ENCODE measurements at places on chromosomes 6 and 20.

DNA sequence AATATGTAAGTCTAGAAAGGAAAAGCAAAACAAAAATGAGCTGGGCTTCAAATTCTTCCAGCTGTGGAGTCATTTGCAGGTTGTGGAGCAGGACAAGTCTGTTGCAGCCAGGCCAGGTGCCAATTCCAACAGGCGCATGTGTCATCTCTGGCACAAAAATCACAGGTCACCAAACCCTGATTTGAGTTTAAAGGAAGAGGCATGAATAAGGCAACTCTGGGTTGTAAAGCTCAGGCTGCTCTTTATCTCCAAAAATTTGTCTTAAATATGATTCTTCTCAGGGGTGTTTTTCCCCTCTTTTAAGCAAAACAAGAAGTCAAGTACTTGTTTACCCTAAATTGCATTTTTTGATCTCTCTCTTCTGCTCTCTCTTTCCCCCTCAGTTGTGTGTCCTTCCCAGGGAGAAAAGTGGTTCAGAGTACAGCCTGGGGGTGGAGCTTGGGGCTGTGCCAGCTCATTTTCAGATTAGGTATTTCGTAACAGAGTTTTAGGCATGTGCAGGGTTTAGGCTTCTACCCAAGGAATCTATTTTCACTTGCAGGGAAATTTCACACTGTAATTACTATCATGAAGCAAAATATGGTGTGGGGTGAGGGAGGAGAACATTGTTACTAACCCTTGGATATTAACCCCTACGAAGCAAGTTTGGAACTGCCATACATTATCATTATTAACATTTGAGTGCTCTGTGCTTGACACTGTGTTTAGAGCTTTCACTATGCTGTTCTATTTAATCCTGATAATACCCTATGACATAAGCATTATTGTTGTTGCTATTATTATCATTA lies 8.3 kb upstream of the NCOA3 start:
- DNase-seq = peak; percentile 43

- no peak for DNase-seq
These were observed 817.9 kb downstream of the EYS start for GRCh38 chr6:64889144-64889543.

GRCh38 chr6:56022678-56023077 lies 147.3 kb upstream of the BMP5 start:
- DNase-seq = no peak

GRCh38 chr20:2401527-2401926 lies 20.8 kb downstream of the TGM6 start:
- no peak for DNase-seq

DNA sequence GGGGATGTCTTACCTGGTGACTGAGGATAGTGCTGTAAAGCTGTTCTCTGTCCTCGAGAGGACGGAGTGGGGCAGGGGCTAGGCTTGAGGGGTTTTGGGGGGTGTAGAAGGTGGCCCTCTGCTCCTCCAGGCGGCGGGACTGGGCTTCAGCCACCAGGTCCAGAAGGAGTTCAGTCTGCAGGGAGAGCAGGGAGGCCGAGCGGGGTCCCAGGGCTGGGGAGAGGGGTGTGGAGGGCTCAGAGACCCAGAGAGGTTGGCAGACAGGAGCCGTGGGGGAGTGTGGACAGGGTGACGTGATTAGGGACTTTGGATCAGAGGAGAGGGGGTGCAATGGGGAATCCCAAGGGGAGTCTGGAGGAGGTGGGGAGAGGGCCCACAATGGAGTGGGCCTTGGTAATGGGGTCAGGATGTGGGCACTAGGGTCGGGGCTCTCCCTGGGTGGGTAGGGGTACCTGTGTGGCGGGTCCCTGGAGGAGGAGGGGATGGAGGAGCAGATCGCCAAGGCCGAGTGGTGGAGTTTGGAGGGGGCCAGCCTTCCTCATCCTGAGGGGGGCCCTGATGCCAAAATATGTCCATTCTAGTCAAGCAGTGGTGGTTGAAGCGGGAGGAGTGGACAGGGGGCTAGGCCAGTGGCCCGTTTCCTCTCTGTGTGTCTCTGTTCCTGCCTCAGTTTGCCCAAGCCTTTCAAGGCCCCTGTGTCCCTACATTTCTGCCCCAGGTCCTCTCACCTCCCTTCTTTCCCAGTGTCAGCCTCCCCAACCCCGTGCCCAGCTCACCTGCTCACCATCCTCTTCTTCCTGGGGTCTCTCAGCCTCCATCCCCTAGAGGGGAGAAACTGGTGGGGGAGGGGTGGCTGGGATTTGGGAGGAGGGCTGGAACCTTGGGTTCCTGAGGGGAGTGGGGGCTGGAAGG lies 491 bp downstream of the GPSM3 start:
- DNase-seq = no peak

- DNase-seq = peak; percentile 86
These were observed at the start of gene LPIN3 for GRCh38 chr20:41340327-41341055. Gene LPIN3, plus strand, starts transcription at chr20:41340821. Its CDS starts 4,983 bp downstream, at chr20:41345804.

GRCh38 chr6:31568537-31568961 lies 3.5 kb upstream of the LTA start:
- DNase-seq = no peak

GRCh38 chr20:40293740-40294139 lies 395.3 kb downstream of the MAFB start:
- DNase-seq = no peak

GRCh38 chr6:75932067-75932466 lies 140.4 kb downstream of the IMPG1 start:
- DNase-seq = peak; percentile 3

GRCh38 chr6:152309648-152310047 lies 327.5 kb downstream of the SYNE1 start:
- DNase-seq = no peak

GRCh38 chr6:32589596-32590449 lies at the start of gene HLA-DRB1:
Gene HLA-DRB1, minus strand, starts transcription at chr6:32589848. Its CDS starts 106 bp downstream, at chr6:32589742.
- no peak for DNase-seq

- no peak for DNase-seq
These were observed 89.9 kb upstream of the MBOAT1 start for GRCh38 chr6:20302168-20302567.

GRCh38 chr6:24520929-24521546 lies 26.3 kb downstream of the ALDH5A1 start:
- peak; percentile 5 for DNase-seq

GRCh38 chr6:151154418-151154817 lies 85.3 kb upstream of the AKAP12 start:
- no peak for DNase-seq

- DNase-seq = no peak
These were observed 156.9 kb downstream of the PAX1 start for GRCh38 chr20:21862259-21862946.

DNA sequence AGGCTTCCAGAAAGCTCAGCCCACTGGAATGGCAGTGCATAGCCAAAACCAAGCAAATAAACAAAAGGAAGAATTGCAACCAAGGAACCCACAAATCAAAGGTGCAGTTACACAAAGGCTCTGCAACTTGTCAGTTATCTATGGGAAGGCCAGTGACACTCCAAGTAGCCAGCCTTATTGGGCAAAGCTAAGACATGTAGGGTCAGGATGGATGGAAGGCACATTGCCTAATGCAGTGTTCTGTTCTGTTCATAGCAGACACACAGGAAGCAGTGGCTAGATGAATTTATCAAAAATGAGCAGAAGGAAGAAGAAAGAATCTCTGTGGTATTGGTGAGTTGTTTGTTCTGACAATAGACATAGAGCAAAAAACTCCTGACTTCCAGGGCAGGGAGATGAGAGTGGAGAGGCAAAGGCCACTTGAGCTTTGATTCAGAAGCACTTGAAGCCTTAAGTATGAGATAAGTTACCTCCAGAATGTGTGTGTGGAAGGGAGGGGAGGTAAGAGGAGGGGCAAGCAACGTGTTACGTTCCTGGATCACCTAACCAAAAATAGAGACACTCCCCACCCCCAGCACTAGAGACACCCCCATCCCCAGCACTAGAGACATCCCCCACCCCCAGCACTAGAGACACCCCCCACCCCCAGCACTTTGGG lies 57.9 kb upstream of the AKAP12 start:
- DNase-seq = no peak

DNA sequence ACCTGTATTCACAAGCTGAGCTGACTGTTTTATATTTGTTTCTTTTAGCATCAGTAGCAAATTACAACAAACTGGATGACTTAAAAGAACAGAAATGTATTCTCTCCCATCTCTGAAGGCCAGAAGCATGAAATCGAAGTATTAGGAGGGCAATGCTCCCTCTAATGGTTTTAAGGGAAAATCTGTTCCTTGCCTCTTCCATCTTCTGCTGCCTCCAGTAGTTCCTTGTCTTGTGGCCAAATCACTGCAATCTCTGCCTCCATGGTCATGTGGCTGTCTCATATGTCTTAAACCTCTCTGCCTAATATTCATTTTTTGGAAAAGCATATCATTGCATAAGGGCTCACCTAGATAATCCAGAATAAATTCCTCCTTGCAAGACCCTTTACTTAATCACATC lies 25.2 kb upstream of the ASCC3 start:
- no peak for DNase-seq

GRCh38 chr6:149458196-149458595 lies 26.6 kb downstream of the ZC3H12D start:
- no peak for DNase-seq

DNA sequence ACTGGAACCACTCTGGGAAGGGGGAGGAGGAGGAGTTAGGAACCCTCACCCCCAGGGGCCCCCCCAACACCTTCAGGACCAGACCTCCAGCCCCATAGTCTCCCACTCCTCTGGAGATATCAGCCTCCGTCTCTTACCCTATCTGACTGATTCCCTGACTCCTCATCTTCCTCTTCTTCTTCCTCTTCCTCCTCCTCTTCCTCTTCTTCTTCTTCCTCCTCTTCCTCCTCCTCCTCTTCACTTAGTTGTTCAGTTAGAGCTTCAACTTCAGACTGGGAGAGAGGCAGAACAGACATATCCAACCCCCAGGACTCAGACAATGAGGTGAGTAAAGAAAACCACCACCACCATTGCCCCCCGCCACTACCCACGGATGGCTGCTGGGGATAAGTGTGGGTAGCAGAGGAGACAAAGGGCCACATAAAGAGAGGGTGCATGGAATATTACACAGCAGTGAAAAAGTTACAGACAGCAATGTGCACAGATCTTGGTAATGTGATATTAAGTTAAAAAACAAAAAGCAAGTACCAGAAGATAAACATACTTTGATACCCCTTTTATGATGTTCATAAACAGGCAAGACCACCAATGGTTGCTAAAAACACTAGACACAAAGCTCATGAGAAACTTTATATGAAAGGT lies 8.0 kb downstream of the EHMT2 start:
- DNase-seq = no peak

GRCh38 chr6:111646034-111646433 lies 40.4 kb upstream of the TRAF3IP2 start:
- DNase-seq = no peak

DNA sequence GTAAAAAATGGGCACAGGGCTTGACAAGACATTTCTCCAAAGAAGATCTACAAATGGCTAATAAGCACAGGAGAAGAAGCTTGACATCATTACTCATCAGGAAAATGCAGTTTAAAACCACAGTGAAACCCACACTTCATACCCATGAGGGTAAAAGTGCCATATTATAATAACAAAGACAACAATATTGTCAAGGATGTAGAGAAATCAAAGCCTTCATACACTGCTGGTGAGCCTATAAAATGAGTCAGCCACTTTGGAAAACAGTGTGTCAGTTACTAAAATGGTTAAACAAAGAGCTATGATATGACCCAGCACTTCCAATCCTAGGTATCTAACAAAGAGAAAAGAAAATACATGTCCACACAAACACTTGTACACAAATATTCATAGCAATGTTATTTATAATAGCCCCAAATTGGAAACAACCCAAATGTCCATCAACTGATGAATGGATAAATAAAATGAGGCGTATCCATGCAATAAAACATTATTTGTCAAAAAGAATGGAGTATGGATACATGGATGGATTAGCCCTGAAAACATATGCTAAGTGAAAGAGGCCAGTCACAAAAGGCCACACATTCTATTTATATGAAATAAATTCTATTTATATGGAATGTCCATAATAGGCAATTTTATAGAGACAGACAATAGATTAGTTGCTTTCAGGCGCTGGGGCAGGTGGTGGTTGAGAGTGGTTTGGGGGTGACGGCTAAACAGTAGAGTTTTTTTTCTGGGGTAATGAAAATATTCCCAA lies 11.5 kb upstream of the IL20RA start:
- DNase-seq = peak; percentile 55

DNA sequence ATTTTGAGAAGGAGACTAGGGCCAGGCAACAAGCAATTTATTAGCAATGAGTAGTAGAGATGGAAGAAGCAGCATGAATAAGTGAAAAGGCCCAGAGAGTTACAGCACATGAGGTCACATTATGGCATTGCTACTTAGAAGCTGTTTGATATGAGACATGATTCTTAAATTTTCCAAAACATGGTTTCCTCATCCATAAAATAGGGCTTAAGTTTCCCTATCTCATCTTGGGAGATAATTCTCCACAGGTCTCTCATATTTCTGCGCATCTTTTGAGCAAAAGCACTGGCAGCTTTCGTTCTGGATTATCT lies 656.1 kb downstream of the EPHA7 start:
- no peak for DNase-seq

DNA sequence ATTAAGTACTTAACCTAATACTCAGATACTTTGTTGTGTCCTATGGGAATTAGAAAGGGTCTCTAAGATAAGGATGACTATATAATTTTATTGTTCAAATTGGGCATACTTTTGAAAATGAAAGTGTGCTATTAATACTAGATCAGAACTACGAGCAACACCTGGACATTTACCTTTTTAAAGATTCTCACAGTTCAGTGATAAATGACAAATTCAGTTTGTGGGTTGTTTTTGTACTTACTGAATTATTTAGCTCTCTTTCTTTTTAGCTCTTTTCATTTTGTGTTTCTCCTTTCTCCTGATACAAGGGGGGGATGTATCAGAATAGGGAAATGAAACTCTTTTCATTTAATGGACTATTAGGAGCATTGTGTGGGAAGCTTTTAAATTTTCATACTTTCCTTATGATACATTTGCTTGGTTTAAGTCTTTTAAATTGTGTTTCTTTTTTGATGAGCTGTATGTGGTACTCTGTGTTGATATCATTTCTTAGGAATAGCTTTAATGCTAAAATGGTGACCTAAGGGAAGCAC lies 47.5 kb downstream of the PHF3 start:
- no peak for DNase-seq

DNA sequence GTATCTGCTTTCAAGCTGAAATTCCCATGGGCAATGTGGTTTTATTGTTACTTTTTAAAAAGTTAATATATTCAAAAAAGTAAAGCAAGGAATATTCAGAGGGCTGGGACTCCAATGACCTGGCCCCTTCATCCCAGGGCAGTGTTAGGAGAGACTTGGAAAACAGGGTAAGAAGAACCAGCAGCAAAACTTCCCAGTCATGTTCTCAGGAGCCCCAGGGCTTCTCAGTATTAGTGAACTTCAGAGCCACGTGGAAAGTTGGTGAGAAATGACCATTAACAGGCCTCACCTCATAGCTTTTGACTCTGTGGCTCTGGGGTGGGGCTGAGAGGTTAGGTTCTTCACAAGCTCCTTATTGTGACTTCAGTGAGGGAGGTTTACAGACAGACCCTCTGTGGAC lies 230.4 kb upstream of the KCNG1 start:
- no peak for DNase-seq

- DNase-seq = no peak
These were observed 184.2 kb downstream of the LY86 start for GRCh38 chr6:6772751-6773150.

GRCh38 chr6:56572788-56573471 lies 69.8 kb downstream of the DST start:
- DNase-seq = no peak

- no peak for DNase-seq
These were observed 52.1 kb upstream of the VSTM2L start for GRCh38 chr20:37850724-37851355.

Measured in kidney glomerular epithelial cell (primary cell).